ENCODE measurements at places on chromosomes 12 and 14.
A peak's percentile ranks its signal among the peaks of the same experiment; 100 is the strongest.

DNA sequence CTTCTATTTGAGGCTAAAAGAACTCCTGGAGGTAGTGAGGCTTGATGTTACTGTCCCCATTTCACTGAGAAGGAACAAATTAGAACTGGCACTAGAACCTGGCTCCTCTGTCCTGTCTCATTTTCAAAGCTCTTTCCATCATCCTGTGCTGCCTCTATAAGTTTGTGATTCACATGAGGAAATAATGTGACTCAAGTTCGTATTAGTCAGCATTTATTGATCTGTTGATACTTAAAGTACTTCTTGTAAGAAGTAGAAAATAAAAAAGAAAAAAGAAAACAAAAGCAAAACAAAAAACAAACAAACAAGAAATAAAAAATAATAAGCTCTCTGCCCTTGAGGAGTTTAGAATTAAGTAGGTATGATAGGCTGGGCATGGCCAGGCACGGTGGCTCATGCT is 2.3 kb upstream of the ESPL1 start:
- no peak for DNase-seq

GRCh38 chr12:70603044-70603443 is 34.2 kb downstream of the PTPRB start:
- DNase-seq, result no peak

GRCh38 chr12:31342286-31342685 is 16.3 kb upstream of the SINHCAF start:
- DNase-seq, result no peak

DNA sequence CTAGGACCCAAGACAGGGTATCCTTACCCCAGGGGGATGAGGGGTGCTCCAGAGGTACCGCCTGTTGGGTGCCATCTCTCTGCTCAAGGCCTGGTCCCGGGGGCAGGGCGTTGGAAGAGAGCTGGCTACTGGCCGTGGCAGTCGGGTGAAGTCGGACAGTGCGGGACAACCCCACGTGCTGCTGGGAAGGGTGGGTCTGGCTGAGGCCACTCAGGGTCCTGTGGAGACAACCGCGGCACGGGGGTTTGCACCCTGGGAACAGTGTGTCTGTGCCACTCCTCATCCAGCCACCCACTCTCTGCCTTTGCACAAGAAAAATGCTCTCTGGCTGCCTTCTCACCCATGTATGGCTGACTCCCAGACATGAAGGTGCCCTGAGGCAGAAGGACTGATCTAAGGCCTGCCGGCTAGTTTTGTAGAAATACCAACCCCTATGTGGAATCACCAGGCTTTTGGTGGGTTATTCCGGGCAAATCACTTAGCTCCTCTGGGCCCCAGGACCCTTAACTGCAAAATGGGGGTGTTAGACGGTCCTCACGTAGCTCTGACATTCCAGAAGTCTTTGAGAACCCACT is 56.5 kb downstream of the LTBP2 start:
- DNase-seq, result no peak

- DNase-seq, result no peak
Measured at GRCh38 chr12:22541496-22542155, 2.7 kb downstream of the C2CD5 start.

DNA sequence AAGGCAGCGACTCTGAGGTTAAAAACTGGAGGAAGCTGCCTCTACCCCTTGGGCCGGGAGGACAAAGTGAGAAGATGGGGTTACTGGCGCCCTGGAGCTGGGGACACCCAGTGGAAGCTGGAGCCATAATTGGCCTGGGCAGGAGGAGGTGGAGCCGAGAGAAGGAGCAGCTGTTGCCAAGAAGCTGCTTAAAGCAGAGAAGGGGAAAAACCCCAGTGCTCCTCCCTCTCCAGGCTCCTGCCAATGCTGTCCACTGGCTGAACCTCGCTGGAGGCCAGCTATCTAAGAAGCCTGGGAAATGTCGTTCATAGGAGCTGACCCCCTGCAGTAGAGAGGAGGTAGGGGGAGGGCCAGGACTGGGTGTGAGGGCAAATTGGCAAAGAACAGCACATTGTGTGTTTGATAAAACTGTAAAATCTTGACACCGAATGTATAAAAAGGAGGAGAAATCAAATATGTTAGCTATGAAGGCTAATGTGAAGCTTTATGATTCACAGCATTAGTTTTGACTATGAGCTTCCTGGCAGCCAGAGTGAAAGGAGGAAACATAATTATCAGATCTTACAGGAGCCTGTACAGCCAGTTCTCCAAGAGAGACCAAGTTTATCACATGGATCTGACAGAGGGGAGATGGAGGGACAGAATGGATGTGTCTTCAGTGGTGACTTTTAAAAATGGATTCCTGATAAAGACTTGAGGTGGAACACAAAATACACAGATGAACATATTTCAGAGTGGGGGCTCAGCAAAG is 9.5 kb downstream of the HHIPL1 start:
- peak; percentile 62 for DNase-seq

DNA sequence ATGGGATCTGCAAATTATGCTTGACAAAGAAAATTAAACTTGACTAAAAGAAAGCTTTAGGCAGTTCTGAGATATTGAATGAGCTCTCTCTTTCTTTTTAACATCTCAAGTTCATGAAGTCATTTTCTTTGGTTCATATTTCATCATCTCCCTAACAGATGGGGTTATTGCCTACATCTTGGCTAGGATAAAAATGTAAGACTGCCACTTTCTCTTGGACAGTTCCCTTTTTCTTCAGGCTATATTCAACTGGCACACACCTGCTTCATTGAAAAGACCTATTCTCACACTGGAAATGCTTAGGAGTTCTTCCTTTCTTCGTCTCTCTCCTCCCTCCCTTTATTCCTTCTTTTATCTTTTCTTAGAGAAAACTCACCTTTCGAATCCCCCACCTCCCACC is 355.9 kb upstream of the SEL1L start:
- DNase-seq, result no peak

GRCh38 chr12:121568971-121569751 is 11.7 kb downstream of the KDM2B start:
- DNase-seq, result no peak

DNA sequence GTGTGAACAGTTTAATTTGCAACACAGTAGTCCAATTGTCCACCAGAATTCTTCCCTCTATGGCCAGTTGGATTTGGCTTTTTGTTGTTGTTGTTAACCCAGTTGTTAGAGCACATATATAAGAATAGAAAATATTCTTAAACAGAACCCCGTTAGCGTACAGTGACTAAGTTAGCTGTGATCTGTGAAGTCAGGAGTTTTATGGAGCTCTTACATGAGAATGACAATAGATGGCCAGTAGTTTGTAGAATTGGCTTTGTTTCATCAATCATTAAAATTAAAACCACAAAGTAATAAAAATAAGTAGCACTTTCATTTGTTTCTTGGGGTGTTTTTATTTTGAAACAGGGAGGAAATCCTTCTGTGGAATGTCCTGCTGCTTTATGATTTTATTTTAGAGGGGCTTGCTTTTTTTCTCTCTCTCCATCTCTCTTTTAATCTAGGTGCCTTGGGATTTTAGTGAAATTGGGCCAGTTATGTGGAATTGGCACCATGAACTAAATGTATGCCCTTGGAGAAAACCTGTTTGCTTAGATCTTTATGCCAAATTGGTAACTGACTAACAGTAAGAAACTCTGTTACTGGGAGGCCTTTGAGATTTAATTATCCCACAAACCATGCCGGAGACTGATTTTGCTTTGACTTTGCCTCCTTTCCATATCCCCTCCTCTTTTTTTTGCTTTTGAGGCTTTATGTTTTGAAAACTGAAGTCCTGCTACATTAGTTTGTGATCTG is 22.9 kb downstream of the FBXW8 start:
- no peak for DNase-seq

- DNase-seq, result no peak
Measured at GRCh38 chr14:41773536-41774279, 167.0 kb downstream of the LRFN5 start.

- DNase-seq, result peak; percentile 12
Measured at GRCh38 chr12:78863482-78864402, 832 bp upstream of the SYT1 start.

GRCh38 chr12:44397631-44398030 is 478.5 kb downstream of the NELL2 start:
- no peak for DNase-seq

GRCh38 chr12:92044435-92044834 is 101.2 kb downstream of the BTG1 start:
- DNase-seq, result no peak

GRCh38 chr14:103378038-103378854 is 7.0 kb upstream of the MARK3 start:
- no peak for DNase-seq

DNA sequence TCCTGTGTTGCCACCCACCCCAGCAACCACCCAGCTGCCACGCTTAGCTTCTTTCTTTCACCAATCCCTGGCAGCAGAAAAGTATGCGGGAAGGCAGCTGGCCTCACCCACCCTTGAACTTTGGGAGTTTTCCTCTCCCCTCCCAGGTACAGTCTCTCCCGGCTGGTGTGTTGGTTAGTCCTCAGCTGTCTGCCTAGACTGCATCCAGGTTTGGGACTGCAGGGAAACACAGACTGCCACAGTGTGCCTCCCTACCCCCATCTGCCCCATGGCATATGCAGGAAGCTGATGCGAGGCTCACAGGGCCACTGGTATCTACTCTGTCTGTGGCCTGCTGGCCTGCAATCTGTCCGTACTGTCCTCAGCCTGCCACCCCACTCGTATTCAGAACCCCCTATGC is 2.1 kb downstream of the CD9 start:
- no peak for DNase-seq

- DNase-seq, result no peak
Measured at GRCh38 chr12:42481368-42481767, 108.2 kb downstream of the PRICKLE1 start.

- no peak for DNase-seq
Measured at GRCh38 chr14:100392356-100392755, 69.2 kb downstream of the SLC25A47 start.
